ENCODE measurements at places on chromosomes 6 and 20.

GRCh38 chr6:111984081-111984480, 69.8 kb upstream of the CCN6 start:
- no peak for DNase-seq

DNA sequence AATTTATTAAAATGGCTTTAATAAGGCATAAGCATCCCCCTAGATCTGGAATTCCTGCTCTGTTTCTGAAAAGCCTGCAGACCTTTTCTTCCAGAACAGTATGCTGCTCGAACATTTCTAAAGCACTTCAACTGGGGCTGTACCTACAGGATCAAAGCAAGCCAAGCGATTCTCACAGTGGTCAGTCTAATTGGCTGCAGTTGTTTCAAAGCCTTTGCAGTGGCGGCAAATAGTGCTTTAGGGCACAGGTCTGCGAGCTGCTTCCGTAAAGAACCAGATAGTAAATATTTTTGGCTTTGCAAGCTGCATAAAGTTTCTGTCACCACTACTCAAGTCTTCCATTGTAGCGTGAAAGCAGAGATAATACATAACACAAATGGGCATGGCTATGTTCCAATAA, 88.9 kb upstream of the FBXL4 start:
- no peak for DNase-seq

DNA sequence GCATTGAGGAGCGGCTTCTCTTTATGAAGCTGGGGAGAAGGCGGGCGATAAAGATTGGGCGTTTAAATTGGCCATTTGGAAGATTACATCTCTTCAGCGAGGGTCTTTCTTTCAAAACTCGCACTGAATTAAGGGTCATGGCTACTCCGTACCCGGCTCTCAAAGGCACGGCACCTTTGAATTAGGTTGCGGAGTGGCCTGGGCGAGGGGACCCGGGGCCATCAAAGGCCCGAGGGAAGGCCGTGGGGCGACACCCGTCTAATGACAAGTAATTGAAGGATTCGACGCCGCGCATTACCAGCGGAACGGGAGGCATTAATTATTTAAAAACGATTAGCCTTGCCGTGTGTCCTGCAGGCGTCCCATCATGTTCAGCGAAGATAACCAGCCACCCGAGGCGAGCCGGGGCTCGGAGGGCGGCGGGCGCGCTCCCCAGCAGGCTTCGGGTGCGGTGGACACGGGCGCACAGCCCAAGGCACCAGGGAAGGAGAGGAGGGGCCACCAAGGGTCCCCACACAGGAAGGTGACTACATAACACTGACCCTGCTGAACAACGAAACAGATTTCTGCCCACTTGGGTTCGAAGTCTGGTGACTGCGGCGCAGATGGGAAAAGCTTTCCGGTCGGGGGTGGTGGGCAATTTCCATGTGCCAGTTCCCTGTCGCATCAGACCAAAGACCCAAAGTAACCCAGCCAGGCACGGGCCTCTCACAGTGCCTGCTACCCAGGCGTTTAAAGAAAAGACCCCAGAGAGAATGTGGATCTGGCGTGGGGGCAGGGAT, 7.4 kb downstream of the FOXA2 start:
- no peak for DNase-seq

- no peak for DNase-seq
Measured at GRCh38 chr20:63228806-63229205, 6.9 kb upstream of the BIRC7 start.

DNA sequence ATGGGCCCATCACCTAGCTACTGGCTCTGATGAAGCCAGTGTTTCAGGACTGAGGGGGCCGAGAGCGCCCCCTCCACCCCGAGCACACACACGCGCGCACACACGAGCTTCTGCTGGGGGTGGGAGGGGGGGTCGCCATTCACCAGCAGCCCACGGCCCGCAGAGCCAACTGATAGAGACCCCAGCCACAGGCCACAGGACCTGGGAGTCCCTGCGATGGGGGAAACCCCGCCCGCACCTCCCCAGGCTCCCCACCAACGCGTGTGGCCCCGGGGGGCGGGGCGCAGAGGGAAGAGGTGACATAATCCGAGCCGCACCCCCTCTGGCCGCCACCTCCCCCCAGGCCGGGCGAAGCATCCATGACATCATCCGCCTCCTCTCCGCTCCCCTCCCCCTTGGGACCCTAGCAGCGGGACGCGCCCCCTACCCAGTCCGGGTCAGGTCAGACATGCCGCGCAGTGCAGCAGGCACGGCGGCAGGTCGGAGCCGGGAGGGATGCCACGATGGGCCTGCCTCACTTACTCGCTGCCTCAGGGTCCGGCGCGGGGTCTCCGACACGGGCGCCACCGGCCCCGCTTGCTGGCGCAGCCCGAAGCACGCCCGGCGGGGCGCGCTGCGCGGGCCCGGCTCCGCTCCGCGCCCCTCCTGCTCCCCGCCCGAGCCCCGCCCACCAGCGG, at the start of gene LZTS3:
Gene LZTS3, minus strand, starts transcription at position 617 of the 677 bp plus-strand sequence. CDS start 6,386 bp downstream, outside the sequence.
- DNase-seq: no peak

DNA sequence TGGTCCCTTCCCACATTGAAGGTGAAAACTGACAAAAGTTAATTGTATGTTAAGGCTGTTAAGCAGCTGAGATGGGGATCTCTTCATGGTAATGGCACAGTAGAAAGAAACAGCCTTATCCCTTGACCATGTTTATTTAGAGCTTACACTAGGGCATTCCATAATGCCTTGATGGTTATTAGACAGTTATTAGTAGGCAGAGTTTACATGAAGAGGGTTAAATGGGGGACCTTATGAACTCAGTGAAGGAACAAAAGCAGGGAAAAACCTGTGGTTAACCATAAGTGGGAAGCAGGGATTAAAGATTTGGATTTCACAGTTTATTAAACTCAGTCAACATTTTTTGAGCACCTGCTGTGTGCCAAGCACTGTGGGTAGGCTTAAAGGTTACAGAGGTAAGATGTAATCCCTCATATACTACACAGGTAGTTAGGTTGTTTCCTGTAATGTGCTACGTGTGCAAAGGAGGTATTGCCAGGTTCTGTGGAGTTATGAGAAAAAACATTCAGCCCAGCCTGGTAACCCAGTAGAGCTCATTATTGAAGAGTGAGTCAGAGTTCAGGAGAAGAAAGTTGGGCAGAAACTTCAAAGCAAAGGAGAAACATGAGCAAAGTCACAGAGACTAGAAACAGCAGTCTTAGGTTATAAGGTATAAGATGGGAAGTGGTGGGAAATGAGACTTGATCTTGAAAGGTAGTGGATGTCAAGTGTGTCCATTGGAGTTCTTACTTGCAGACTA, 32.3 kb upstream of the GNRH2 start:
- DNase-seq: no peak

GRCh38 chr20:37413379-37413778, 67.4 kb downstream of the SRC start:
- no peak for DNase-seq

DNA sequence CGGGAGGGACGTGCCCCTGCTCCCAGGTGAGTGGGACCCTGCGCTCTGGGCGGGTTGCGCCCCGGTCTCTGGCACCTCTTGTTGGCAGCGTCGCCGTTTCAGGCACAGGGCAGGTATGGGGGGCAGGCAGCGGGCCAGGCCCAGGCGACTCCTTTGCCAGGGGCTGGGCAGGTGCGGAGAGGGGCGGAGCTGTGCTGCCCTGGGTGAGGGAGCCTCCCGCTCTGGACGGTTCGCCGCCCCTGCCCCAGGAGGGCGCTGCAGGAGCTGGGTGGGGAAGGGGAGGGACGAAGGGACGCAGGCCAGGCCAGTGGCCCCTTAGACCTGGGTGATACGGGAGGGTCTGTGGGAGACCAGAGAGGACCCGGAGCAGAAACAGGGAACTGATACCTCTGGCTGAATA, 663.9 kb upstream of the DEFB115 start:
- DNase-seq: no peak

GRCh38 chr6:91865889-91866288, 1279.0 kb upstream of the MAP3K7 start:
- no peak for DNase-seq

GRCh38 chr6:55918639-55919038, 43.2 kb upstream of the BMP5 start:
- no peak for DNase-seq

GRCh38 chr6:37871616-37872372, 52.3 kb downstream of the ZFAND3 start:
- DNase-seq: no peak

DNA sequence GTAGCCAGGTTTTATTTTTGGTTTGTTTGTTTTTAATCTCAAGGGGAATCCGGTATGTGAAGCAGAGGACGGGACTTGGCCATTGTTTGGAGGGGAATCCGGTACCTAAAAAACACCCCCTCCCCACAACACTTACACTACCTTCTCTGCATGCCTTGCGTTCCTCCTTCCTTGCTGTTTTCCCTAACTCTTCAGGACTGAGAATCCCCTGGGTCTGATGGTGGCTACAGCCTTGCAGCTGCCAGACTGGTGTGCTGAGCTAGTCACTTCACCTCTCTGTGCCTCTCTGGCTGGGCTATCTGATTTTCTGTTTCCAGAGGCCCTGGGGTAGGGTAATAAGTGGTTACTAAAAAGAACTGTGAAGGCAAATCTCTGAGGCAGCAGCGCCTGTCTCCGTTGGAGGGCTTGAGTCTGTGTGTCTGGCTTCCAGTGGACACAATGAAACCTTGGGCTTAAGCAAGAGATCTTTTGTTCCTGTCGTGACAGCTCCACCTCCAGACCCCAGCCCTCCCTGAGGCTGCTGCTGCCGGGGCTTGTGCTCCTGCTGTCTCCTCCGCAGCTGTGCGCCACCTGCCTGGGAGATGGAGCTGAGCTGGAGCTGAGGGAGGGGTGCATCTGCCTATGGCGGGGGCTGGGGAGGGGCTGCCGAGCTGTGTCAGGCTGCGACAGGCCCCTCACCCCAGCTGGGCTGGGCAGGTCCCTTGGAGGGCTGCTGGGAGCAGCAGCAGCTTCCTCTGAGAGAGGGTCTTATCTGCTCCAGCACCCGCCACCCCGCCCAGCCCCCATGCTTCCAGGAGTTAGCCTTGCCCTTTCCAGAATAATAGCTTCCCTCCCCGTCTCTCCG, 65.8 kb upstream of the CCDC167 start:
- DNase-seq: no peak

DNA sequence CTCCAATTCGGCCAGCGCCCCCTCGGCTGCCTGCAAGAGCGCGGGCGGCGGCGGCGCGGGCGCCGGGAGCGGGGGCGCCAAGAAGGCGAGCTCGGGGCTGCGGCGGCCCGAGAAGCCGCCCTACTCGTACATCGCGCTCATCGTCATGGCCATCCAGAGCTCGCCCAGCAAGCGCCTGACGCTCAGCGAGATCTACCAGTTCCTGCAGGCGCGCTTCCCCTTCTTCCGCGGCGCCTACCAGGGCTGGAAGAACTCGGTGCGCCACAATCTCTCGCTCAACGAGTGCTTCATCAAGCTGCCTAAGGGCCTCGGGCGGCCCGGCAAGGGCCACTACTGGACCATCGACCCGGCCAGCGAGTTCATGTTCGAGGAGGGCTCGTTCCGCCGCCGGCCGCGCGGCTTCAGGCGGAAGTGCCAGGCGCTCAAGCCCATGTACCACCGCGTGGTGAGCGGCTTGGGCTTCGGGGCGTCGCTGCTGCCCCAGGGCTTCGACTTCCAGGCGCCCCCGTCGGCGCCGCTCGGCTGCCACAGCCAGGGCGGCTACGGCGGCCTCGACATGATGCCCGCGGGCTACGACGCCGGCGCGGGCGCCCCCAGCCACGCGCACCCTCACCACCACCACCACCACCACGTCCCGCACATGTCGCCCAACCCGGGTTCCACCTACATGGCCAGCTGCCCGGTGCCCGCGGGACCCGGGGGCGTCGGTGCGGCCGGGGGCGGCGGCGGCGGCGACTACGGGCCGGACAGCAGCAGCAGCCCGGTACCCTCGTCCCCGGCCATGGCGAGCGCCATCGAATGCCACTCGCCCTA, 963 bp downstream of the FOXF2 start:
- DNase-seq: peak; percentile 78

- DNase-seq: no peak
Measured at GRCh38 chr20:63525185-63525584, 4.6 kb downstream of the PPDPF start.

- no peak for DNase-seq
Measured at GRCh38 chr6:17083397-17083796, 18.5 kb upstream of the STMND1 start.

- DNase-seq: no peak
Measured at GRCh38 chr6:126117251-126117650, 130.9 kb downstream of the TRMT11 start.

- no peak for DNase-seq
Measured at GRCh38 chr6:76682842-76683241, 610.4 kb upstream of the IMPG1 start.

- no peak for DNase-seq
Measured at GRCh38 chr6:11876934-11877433, 98.4 kb upstream of the ADTRP start.

- DNase-seq: no peak
Measured at GRCh38 chr6:11323666-11324452, 91.4 kb upstream of the NEDD9 start.

DNA sequence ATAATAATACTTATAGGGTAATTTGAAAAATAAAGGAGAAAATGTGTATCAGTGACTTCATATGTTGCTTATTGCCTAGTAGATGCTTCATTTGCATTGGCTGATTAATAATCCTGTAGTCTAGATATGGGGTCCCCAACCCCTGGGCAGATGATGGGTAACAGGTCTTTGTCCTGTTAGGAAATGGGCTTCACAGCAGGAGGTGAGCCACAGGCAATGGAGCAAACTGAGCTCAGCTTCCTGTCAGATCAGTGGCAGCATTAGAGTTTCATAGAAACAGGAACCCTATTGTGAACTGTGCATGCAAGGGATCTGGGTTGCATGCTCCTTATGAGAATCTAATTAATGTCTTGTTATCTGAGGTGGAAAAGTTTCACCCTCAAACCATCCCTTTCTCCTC, 1049.5 kb upstream of the EPHA7 start:
- DNase-seq: no peak

DNA sequence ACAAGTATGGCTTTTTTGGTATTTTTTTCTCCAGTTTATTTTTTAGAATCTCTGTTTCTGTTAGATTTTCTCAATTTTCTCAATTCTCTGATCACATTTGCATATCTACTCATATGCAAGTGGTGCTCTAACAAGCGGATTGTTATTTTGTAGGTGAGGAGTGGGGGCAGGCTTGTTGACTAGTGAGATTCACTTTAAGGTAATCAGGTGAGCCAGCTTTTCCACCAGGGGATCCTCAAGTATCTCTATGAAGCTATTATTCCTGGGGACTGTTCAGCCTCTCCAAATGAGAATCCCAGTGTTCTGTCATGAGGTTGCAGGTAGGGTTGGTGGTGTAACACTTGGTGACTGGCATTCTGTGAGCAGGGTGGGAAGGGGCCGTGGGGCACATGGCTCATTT, 274.3 kb upstream of the FERMT1 start:
- DNase-seq: no peak

- DNase-seq: no peak
Measured at GRCh38 chr6:12102350-12102749, 90.2 kb downstream of the HIVEP1 start.

- DNase-seq: no peak
Measured at GRCh38 chr6:19605624-19606023, 231.5 kb upstream of the ID4 start.

- no peak for DNase-seq
Measured at GRCh38 chr20:38986663-38987062, 24.5 kb downstream of the DHX35 start.

GRCh38 chr6:133889557-133890403, 867 bp downstream of the TCF21 start:
- DNase-seq: no peak

Measured in mesenteric fat pad (tissue), 1 donor.